ENCODE measurements at places on chromosomes 2 and 18.

DNA sequence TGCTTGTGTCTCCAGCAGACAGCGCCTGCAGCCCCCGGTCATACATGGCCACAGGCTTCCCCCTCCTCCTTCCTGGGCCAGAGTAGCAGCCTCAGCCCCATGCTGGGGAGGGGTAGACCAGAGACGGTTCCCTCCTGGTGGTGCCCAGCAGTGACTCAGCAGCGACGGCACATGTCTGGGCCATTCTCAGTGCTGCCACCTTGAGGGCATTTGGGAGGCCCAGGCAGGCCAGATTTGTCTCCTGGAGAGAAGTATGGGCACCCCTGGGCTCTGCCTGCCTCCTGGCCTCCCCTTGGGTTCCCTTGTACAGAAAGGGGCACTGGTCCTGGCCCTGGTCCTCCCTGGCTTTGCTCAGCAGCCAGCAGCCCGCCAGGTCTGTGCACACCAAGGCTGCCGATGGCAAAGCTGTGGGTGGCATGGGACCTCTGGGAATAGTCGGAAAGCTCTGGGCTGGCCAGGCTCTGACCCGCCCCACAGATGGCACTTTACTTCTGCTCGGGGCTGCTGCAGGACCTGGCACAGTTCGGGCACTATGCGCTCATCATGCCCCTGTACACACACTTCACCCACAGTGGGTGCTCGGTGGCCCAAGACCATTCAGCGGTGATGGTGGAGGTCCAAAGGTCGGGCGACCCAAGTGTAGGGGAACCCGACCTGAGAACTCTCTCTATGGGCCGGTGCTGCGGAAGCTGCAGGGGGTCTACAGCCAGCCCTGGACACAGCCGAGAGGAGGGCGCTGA lies 11.4 kb upstream of the ALPI start:
- DNase-seq: no peak

DNA sequence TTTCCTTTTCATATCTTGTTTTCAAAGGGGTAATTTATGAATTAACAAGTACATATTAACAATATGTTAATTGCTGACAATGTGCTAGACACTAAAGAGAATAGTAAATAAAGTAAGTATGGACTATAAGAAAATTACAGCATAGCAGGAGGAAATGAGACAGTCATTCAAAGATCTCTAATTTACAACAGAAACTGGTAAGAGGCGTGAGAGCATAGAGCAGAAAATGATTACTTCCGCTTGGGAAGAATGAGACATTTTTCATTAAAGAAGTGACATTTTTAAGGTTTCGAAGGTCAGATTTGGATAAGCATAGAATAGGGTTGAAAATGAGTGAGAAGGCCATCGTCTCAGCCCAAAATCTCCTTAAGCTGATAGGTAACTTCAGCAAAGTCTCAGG lies 184.4 kb upstream of the SESTD1 start:
- DNase-seq: no peak

DNA sequence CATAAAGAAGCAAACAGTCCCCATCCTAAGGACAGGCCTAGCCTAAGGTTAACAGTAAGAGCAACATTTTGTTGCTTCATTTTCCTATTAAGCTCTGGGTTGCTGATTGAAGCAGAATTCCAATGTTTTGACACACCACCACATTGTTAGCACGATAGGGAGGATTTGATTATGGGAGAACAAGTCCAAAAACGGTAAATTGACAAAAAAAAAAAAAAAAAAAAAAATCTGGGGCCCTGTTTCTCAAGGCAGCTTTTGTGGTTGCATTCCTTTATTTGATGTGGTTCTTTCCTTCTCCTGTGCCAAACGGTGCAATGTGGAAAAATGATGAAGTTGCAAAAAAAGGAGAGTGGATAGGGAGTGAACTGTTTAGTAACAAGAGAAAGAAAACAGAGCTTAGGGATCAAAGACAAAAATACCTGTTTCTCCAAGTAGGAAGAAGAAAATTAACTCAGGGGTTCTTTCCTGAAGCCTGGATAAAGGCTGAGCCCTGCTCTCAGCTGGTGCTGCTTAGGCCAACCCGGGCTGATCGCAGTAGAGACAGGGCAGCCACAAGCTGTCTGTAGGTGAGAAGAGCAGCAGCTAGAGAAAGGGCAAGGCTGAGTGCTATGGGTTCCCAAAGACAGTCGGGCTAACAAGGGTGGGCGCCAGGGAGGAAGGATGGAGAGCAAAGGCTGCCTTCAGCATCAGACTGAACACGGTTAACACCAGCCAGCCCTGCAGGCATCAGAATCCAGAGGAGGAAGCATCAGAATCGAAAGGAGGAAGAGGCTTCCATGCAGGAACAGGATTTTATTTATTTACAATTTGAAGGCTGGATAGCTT lies 167.8 kb upstream of the FOSL2 start:
- DNase-seq: no peak

GRCh38 chr2:231707625-231707926 lies 749 bp upstream of the PTMA start:
- DNase-seq: peak; percentile 53

- no peak for DNase-seq
Observed at GRCh38 chr18:32530947-32531651, 60.4 kb upstream of the GAREM1 start.

- DNase-seq: peak; percentile 11
Observed at GRCh38 chr18:21593540-21594257, 6.8 kb downstream of the ESCO1 start.

DNA sequence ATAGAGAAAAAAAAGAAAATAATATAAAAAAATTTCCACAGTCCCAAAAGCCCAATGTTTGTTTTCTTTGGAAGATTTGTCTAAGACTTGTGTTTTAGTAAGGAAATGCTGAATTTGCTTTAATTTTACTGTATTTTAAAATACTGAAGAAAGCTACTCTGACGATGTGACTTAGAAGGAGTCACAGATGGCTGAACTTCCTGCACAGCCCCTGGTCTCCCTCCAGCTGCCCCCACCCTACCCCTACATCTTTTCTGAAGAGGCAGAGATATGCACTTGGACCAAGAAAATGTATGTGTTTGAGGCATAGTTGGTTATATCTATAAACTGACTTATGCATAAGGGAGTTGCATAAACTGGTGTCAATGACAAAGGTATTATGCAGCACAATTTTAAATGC lies 172.3 kb downstream of the CDH2 start:
- DNase-seq: no peak

DNA sequence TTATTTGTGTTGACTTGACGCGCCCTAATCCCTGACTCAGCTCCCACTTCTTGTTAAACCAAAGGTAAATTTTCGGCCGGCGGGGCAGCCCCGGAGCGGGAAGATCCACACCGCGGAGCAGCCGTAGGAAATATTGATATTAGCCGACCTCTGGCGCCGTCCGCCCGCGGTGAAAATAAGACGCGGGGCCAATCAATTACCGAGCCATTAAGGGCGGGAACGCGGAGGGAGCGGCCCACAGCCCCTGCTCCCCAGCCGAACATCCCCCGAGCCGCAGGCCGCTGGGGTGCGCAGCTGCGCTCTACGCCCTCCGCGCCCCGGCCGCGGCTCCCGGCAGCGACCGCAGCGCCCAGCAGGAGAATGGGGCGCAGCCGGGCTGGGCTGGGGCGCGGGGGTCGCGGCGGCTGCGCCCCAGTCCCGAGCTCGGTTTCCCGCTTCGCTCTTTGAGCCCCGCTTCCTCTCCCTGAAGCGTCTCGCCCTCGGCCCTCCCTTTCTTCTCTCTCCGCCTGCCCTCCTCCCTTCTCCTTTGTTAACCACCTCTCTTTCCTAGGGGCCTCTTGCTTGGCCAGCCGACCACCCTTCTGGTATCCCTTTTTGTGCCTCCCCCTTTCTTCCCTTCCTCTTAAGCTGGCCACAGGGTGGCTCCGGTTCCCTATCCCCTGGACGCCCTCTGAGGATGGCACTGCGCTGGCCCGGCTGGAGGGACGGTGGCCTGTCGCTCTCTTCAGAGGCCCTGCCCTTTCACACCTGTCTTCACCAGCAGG lies 40.9 kb downstream of the CELF4 start:
- no peak for DNase-seq

DNA sequence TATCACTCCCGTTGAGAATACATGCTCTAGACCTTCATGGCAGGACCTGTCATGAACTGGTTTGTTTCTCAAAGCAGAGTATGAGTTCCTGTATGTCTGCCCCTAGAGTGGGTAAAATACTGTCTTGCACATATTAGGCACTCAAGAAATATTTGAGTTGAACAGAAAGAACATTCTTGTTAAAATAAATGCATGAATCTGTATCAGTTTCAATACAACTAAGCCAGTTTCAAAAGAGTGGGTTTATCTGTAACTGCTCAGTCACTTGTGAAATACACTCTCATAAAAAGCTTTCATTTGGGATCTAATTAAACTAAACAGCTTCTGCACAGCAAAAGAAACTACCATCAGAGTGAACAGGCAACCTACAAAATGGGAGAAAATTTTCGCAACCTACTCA lies 69.2 kb downstream of the RFTN2 start:
- no peak for DNase-seq

DNA sequence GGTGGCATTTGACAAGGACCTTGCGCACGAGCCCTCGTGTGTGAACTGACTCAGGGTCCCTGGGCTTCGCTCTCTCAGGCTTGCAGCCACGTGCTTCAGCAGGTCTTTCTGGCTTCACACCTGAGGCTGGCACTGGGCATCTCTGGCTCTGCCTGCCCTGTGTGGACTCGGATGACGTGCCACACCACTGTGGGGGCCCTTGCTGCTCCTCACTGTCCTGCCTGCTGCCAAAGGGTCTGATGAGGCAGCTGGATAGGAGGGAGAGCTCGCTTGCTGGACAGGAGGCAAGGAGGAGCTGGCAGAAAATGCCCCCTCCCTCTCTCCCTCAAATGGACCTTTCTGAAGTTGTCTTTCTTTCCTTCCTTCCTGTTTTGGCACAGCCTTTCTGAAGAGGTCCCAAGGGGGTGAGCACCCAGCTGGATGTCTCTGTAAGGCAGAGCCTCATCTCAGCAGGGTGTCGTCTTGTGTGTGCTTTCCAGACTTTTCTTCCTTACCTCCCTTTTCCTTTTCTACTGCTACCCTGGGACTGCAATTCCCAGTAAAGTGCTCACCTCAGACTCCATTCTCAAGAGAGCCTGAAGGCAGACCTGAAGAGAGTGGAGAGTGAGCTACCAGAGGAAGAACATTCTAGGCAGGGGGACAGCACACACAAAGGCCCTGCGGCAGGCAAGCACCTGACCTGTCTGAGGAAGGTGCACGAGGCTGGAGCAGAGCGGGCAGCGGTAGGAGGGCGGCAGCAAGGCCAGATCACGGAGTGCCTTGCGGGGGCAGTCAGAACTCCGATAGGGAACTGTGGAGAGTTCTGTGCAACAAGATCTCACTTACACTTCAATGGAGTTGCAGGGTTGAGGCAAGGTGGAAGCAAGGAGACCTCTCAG lies 5.3 kb downstream of the PER2 start:
- no peak for DNase-seq

GRCh38 chr2:121999264-121999663 lies 243.8 kb downstream of the TSN start:
- DNase-seq: no peak

- DNase-seq: no peak
Observed at GRCh38 chr2:173881461-173881860, 83.7 kb downstream of the SP3 start.

DNA sequence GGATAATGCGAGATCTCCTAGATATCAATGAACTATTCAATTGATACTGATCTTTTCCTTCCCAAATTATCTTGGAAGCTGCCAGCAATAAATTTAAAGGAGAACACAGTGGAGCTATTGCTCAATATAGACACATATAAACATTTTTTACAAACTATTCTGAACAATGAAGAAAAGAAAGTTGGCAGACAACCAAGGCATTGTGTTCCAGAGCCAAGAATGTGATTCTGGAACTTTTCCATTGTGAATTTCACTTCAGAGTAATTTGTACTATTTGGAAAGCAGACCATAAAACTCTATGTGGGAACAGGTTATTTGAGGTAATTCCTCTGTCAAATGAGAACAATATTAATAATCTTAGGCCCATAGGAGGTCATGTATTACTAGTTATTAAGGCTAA lies 588.2 kb downstream of the IRS1 start:
- no peak for DNase-seq

GRCh38 chr2:101295895-101296294 lies 12.6 kb downstream of the RNF149 start:
- DNase-seq: no peak

GRCh38 chr18:51074605-51075004 lies 44.6 kb downstream of the SMAD4 start:
- DNase-seq: no peak

DNA sequence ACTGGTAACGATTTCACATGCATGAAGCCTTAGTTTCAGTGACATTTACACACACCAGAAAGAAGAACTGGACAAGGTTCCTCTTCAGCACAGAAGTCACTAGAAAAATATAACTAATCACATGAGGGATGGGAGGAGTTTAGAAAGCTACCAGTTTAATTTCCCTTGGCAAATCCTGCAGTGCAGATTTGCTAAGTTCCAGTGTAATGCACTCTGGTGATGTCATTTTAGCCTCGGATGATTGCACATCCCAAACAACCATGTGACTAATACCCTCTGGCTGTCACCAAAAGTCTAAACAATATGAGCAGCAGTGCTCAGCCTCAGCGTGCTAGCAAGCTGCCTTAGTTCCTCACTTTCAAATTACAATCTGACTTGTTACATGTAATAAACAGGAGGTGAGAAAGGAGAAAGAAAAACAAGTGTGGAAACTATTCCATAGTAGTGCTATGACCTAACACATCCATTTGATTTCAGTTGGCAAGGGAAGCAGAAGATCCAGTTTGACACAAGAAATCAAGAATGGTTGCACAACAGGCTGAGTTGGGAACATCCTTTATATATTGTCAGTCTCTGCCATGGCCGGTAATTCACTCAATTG lies 35.3 kb upstream of the PPP1CB start:
- DNase-seq: peak; percentile 43

DNA sequence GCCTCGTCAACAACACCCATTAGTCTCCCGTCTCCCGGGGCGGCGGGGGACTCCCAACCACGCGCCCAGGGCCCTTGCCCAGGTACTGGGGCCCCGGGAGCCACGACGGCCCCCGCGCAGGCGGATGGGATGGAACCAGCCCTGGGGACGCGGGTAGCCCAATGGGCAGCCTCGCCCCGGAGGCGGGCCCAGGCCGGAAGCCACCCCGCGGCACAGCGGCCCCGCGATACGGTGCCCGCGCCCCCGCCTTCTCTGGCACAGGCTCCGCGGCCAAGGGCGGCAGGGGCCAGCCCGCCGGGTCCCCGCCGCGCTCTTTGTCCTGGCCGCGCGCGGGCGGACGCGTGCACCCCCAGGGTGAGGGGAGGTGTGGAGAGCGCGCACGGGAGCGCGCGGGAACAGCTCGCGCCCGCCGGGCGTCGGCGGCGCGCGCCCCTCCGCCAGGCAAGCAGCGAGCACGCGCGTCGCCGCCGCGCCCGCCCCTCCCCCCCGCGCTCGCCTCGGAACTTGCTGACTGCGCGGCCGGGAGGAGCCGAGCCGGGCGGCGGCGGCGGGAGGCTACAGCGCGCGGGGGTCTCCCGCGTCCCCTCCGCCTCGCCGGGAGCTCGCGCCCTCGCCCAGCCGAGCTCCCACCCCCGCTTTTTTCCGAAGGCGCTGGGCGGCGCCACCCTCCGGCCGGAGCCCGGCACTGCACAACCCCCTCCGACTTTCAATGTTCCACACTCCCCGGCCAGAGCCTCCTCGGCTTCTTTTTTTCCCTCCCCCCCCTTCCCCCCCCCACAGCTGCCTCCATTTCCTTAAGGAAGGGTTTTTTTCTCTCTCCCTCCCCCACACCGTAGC lies at the start of gene UBE2E3:
UBE2E3 (plus strand) TSS at position 500 of the 837 bp plus-strand sequence. CDS start 1,438 bp downstream, outside the sequence.
- DNase-seq: peak; percentile 81

Measured in Caco-2 (cell line).